ENCODE measurements at places on chromosomes 11 and 22.

GRCh38 chr11:112715056-112715455 lies 246.2 kb upstream of the NCAM1 start:
- no peak for DNase-seq

DNA sequence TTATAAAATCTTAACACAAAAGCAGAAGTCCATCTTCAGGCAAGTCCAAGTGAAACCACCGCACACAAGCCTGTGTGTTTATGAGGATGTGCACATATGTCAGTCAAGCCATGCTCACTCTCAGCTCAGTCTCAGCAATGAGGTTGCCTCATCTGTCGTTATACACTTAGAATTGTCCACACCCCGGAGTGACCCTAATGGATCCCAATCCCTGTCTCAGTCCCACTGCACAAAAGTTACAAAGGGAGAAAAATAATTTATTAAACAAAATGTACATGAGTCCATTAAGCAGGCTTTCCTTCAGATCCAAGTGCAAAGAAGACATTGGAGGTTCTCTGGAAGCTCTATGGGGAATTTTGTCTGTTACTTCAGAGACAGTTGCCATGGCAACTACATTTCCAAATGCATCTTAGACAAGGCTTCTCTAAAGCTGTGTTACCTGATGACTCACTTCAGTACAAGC lies 24.4 kb downstream of the OR8B12 start:
- DNase-seq, result no peak

DNA sequence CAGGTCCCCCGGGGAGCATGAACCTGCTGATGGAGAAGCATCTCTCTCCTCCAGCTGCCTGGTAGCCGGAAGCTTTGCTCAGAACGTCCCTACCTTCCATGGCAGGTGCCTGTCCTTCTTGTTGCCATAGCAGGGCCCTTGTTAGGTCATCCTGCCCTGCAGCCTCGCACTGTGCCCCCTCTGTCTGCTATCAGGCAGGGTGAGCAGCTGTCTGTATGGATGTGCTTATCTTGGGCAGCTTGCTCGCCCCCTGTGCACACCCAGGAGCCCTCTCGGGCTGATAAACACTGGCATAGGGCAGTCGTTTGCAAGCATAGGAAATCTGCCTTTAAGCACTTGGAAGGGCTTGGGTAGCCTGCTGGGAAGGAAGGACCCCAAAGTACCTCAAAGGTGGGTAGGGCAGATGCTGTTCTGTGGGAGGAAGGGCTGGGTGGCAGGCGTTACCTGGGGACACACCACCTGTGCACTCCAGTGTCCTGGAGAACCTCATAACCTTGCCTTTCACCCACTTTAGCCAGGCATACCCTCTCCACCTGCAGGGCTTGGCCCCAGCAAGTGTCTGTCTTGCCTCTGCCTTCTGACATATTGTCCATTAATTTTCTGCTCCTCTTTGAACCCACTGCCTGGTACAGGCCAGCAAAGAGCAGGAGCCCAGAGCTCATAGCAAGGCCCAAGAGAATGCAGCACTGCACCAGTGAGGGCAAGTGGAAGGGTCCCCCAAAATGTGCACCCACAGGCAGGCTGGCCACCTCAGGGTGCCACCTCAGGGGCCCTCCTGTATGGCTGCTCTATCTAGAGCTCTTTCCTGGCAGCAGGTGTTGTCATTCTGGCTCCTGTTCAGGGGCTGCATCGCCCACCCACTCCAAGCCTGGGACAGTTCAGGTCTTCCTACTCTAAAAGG lies 8.0 kb upstream of the COMT start:
- DNase-seq, result no peak

DNA sequence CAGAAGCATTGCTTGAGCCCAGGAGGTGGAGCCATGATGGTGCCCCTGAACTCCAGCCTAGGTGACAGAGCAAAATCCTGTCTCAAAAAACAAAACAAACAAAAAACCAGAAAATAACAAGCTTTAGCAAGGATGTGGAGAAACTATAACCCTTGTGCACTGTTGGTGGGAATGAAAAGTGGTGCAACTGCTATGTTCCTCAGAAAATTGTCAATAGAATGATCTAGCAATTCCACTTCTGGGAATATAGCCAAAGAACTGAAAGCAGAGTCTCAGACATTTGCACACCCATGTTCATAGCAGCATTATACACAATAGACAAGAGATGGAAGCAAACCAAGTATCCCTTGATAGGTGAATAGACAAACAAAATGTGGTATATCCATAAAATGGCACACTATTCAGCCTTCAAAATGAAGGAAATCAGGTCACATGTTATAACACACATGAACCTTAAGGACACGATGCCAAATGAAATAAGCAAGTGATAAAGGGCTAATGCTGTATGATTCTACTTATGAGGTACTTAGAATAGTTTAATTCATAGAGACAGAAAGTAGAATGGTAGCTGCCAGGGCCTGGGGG lies 15.9 kb downstream of the KLHL22 start:
- DNase-seq, result no peak

DNA sequence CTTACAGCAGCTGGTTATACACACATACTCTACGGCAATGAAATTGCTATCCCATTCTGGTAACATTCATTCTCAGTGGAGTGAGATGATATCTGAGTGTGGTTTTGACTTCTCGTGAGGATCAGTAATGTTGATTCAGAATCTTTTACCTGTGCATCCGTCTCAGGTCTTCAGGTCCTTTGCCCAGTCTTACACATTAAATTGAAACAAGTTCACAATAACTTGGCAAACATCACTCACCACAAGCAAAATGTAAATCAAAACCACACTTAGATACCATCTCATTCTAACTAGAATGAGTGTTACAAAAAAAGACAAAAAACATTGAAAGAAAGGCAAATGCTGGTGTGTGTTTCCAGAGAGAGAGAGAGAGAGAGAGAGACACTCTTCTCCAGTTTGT lies 14.0 kb downstream of the RGL4 start:
- DNase-seq, result no peak

GRCh38 chr11:11456866-11457265 lies 103.8 kb upstream of the CSNK2A3 start:
- DNase-seq, result no peak

GRCh38 chr11:74471037-74471436 lies 3.7 kb upstream of the KCNE3 start:
- no peak for DNase-seq

DNA sequence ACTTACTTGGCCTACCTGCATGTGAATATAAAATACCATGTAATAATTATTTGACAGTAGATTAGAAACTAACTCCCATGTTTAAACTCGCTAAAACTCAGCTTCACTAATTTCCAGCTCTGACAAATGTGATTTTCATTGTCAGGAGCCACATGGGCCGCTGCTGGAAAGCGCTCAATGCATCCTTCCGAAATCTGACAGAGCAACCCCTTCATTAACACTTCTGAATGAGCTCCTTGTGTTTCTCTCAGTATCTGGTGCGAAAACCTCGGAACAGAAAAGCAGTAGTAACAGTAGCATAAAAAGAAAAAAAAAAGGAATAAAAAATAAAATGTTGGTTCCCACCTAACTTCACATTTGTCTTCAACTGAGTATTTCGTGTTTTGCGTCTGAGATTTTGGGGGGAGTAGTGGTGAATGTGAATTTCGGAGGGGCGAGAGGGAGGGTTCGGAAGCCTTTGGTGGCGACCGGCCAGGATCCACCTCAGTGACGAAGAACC lies 710 bp downstream of the MTCH2 start:
- DNase-seq, result no peak

GRCh38 chr11:7606496-7606895 lies 66.8 kb downstream of the CYB5R2 start:
- DNase-seq, result no peak

DNA sequence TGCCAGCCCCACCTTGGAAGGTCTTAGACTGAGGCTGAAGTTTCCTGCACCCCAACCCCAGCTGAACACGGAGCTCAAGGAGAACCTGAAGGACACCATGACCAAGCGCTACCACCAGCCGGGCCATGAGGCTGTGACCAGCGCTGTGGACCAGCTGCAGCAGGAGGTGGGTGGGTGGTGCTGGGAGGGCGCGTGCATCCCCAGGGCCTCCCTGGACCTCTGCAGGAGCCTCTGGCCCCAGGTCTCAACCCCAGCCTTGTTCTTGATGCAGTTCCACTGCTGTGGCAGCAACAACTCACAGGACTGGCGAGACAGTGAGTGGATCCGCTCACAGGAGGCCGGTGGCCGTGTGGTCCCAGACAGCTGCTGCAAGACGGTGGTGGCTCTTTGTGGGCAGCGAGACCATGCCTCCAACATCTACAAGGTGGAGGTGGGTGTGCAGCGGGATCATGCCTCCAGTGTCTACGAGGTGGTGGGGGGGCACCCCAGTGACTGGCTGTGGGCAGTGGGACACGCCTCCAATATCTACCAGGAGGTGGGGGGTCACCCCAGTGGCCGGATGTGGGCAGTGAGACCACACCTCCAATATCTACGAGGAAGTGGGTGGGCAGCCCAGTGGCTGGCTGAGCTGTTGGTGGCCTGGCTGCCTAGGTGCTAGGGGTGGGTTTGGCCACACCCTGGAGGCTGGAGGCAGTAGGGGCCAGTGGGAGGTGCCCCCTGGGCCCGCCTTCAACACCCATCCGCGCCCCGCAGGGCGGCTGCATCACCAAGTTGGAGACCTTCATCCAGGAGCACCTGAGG lies 4.6 kb downstream of the CD151 start:
- no peak for DNase-seq

DNA sequence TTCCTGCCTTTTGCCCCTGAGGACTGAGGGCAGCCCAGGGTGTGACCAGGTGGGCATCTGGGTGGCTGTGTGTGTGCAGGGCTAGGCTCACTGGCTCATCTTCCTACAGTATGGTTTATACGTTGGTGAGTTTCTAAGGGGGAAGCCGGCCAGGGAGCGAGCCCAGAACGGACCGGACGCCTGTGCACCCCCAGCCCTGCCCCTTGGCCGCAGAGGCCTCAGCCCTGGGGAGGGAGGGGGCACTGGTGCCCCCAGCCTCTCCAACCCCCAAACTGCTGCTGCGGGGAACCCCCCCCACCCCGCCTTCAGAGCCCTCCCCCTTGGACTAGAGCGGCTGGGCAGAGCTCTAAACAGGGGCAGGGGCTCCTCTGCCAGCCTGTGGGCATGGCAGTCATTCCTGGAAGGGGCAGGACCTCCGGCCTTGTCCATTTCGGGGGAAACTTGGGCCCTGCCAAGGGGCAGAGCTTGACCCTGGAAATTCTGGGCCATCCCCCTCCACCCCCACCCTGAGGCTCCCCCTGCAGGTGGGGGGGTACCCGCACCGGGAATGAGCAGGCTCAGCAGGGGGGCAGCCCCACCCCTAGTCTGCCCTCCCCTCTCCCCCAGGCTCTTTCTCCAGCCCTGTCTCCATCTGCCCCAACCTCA lies 5.4 kb downstream of the YIF1A start:
- no peak for DNase-seq

GRCh38 chr22:41642331-41643110 lies 21.4 kb downstream of the XRCC6 start:
- no peak for DNase-seq

DNA sequence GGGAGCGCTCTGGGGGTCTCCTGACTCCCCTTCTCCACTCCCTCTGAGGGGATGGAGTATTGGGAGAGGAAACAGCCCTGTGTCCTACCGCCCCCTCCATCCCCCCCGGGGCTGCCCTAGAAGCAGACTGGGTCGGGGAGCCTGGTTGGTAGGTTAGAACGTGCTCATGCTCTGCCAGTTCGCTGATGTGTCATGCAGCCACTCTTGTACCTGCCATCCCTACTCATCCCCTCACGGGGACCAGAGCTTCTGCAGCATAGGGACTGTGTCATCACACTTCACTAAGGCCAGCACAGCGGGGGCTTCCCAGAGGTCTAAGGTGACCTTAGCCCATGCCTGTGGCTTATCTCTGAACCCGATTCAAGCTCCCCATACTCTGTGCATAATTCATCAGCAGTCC lies 4.7 kb downstream of the KCNJ1 start:
- no peak for DNase-seq

DNA sequence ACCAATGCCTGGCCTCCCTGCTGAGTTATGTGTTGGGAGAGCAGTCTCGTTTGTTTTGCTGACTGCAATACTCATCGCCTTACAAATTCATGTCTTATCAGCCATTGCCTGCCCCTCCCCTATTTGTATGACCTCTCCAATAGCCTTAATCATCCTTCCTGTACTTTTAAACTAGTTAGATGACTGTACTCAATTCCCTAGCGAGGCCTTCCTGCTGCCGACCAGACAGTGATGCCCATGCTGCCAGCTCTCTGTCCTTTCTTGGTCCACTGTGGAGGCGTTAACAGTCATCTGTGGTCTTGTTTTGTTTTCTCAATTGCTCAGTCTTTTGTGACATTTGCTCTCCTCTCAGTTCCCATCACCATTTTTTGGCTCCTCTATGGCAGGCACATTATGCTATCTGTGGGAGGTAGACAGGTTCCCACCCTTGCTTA lies 20.3 kb upstream of the YPEL1 start:
- DNase-seq, result no peak

DNA sequence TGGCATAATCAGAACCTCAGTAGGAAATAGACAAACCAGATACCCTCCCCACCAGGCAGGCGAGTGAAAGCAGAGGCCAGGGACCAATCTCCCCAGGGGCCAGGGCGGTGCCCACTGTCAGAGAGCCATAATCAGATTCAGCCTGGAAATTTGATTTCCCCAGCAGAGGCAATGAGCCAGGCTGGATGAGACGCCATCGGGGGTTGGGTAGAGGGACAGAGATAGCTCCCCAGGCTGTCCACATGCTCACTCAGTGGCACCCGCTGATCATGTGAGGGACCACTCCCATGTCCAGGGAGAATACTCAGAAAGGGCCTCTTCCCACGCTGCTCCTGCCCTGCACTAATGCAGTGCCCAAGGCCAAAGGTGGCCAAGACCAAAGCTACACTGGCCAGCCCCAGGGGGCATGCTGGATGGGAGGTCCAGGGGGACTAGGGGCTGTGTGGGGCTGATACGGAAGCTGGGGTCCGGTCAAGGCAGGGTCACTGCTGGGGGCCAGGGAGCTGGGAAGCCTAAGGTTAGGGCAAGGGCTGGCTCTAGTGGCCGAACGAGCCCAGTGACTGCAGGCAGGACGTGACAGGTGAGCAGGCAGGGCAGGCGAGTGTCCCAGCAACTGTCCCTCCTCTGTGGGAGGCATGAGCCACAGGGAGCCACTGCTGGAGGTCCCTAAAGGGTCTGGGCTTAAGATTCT lies 19.8 kb downstream of the ARVCF start:
- DNase-seq, result no peak

DNA sequence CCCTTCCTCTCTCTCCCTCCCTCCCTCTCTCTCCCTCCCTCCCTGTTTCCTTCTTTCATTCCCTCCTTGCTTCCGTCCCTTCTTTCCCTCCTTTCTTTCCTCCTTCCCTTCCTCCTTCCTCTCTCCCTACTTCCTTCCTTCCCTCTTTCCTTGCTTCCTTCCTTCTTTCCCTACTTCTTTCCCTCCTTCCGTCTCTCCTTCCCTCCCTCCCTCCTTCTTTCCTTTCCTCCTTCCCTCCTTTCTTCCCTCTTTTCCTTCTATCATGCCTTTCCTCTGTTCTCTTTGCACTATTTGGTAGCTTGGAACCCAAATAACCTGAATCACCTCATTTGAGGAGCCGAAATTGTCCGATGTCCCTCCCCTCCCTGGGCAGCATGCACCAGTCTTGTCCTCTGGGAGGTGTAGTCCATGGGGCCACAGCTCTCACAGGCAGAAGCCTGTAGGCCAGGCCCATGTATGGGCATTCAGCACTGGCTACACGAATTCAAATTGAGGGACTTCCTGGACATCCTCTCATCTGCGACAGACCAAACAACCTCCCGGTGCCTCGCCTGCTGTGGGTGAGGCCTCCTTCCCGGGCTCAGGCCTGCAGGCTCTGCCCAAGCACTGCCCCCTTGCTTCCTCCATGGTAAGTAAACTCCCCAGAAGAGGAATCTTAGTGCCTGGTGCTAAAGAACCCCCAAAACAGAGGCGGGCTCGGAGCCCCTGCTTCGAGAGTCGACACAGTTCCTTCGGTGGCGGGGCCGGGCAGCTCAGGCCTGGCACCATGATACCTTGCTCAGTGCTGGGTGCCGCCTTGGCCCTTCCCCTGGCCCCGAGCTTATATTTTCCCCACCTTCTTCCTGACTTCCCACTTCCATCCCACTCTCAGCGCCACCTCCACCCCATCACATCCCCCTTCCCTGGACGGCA lies 454.1 kb upstream of the CADM1 start:
- no peak for DNase-seq
